ENCODE measurements at places on chromosomes 2 and 18.

DNA sequence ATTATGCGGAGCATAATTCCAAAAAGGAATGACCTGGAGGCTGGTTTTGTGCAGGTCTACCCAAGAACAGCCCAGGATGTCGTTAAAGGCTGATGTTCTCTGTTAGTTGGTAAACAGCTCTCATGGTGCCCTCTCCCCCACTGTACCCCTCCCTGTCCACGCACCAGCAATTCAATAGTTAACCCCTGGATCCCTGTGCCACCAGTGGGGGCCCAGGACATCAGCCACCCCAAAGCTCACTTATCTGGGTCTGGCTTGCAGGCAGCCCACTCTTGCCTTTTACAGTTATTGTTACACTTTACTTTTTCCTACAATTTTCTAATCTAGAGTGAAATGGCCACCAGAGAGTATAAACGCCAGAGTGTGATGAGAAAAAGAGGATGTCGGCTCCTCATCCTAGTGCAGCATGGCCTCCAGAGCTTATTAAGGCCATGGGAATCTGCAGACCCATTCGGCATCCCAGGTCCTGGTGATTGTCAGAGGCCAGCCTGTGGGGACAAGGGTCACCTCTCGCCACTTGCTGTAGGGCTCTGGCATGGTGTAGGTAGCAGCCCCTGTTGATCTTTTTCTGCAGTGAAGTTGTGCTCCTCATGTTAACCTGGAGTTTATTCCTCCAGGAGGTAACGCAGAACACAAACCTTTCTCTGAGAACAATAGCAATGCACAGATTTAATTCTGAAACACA lies 30.3 kb downstream of the TWIST2 start:
- DNase-seq: no peak

- DNase-seq: no peak
Measured at GRCh38 chr2:239555571-239555905, 154.7 kb upstream of the HDAC4 start.

GRCh38 chr2:9613291-9613690 lies 17.5 kb downstream of the YWHAQ start:
- DNase-seq: no peak

DNA sequence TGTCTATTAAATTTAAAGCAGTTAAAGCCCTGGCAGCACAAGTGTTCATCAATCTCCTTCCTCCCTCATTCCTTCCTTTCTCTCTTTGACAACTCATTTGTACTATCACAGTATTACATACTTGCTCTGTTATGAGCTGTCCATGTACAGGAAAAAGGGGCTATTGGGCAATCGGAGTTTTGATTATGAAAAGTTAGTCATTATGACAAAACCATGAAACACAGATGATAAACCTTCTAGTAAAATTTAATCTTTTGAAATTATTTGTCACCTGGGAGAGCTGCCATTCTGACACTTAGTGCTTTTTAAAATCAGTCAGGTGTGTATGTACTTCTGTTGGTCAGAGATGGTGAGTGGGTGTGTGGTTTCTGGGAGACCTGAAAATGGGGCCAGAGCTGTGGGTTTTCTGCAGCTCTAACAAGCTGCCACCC lies 39.4 kb downstream of the MAP4K4 start:
- DNase-seq: no peak

DNA sequence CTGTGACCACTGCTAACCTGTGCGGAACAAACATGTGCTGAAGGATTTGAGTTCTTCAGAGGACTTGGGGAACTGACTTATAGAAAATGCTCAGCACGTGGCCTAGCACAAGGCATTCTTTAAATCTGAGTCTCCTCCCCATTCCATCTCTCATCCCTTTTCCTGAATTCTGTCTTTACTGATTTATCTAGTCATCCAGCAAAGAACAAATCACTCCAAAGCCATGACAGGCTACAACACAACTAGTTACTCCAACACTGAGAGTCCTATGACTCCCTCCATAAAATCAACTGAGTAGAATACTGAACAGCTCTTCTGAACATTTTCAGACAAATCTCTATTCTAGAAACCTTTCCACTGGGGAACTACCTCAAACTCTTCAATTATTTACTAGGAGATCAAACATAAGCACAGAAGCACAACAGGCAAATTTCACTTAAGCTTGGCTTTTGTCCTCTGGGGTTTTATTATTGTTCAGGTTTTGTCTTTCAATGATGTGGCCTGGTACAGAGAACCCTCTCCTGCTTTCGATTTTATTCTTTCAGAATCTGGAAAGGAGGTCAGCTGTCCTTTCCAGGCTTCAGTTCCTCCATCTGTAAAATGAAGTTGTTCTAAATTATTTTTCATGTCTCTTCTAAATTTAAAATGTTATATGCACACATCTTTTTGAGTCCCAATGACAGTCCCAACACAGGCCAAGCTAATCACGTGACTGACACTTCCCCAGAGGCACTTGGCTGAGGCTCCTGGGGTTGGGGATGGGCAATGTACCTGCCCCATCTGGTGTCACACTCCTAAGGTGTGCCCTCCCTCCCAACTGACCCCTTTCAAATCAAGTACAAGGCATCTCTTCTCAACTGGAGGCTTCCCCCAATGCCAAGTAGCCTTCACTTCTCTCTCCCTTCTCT lies 31.8 kb downstream of the RNU4ATAC start:
- DNase-seq: no peak

GRCh38 chr18:79730804-79731203 lies 51.2 kb downstream of the CTDP1 start:
- no peak for DNase-seq

DNA sequence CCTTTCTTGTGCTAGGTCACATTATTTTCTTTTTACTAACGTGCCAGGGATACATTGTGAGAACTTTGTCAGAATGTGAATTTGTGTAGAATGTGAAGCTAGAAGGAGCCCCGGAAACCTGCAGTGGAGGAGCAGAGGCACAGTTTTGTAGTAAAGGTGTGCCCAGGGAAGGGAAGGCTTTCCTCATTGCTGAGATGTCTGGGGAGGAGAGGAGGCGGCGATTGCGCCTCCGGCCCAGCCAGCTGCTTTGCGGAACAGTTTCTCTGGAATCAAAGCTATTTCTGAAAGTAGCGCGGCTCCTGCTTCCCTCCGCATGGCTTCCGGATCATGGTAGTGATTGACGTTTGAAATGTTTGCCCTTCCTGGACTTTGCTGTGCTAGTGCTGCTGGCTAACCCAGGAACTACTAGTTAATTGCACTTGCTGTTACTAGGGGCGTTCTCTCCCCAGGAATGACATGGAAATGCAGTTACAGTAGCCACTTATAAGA lies 83.1 kb upstream of the RBM44 start:
- no peak for DNase-seq

DNA sequence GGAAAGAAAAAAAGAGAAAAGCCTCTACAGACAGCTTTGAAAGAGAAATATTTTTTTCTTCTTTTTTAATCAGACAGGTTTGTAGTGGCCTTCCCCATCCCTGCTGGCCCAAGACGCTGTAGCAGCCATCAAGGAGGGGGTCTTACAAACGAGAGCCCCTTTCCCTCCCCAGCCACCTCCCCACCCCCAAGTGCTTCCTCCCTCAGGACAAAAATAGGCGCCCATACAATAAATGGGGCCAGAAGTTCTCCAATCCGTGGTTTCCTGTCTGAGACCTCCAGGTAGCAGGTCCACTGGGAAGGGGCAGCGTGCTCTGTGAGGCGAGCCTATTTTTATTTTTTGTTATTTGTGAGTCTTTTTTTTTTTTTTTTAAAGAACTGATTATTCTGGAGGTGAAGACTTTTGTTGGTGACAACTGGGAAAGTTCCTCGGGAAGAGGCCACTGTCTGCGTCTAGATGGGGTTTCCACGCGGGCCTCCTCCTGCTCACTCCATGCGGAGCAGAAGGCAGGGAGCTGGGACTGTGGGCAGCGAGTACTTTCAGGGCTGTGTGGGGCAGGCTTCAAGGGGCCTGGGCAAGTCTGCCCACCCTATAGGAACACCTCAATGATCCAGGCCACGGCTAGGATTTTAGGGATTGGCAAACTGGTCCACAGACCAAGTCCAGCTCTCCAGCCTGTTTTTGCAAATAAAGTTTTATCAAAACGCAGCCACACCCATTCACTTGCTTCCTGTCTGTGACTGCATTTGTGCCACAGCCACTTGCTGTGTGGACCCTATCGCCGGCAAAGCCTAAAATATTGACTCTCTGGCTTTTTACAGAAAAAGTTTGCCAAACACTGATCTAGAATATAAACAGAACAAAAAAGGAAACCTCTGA lies 139.6 kb downstream of the CTIF start:
- no peak for DNase-seq

DNA sequence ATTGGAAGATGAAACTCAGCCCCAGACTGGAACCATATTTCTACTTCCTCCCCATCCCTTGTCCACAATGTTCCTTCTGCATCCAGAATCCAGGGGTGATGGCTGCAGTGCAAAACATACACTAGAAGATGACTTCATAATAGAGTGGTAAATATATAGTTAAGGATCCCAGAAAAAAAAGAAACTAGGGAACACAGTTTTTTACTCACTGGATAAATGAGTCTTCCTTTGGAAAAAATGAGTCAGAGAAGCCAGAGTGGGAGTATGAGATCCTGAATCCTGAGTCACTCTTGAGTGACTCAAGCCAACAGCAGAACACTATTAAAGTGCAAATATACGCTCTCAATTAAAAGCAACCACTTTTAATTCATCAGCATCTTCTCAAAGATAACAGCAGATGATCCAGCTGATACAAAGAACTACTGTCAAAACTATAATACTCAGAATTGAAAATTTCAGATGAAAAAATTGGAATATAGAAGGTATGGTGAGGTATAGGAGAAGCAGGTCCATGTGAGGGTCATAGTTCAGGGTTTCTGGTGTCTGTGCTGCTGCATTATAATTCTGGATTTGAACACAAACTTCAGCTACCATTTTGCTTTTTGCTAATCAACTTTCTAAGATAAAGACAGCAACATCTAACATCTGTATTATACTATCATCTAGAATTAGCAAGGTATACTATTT lies 987.2 kb upstream of the CDH2 start:
- no peak for DNase-seq

DNA sequence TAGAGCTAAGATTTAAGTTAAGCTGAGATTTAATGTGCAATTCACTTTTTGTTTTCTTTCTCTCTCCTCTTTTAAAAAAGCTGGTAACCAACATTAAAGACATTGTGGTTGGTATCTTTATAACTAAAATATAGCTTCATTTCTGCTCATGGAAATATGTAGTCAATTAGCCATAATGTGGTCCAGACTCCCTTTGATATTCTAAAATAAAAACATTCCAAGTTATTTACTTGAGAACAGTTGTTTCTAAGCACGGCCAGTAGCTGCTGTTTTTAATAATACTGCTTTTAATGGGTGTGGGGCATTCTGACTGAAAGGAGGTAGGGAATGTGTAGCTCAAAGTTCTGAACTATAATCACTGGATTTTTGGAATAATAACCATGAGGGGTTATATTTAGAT lies 183.3 kb upstream of the FBXO11 start:
- no peak for DNase-seq

DNA sequence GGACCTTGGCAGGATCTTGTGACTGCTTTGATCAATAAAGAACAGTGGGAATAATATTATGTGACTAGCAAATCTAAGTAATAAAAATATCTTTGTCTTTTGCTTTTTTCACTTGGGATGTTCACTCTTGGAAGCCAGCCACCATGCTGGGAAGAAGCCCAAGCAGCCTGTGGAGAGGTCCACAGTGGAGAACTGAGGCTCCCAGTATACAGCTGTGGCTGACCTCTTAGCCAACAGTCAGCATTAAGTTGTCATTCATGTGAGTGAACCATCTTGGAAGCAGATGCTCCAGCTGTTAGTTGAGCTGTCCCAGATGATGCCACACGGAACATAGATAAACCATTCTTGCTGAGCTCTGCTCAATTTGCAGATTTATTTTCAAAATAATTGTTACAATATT lies 160.0 kb downstream of the OSR1 start:
- no peak for DNase-seq

DNA sequence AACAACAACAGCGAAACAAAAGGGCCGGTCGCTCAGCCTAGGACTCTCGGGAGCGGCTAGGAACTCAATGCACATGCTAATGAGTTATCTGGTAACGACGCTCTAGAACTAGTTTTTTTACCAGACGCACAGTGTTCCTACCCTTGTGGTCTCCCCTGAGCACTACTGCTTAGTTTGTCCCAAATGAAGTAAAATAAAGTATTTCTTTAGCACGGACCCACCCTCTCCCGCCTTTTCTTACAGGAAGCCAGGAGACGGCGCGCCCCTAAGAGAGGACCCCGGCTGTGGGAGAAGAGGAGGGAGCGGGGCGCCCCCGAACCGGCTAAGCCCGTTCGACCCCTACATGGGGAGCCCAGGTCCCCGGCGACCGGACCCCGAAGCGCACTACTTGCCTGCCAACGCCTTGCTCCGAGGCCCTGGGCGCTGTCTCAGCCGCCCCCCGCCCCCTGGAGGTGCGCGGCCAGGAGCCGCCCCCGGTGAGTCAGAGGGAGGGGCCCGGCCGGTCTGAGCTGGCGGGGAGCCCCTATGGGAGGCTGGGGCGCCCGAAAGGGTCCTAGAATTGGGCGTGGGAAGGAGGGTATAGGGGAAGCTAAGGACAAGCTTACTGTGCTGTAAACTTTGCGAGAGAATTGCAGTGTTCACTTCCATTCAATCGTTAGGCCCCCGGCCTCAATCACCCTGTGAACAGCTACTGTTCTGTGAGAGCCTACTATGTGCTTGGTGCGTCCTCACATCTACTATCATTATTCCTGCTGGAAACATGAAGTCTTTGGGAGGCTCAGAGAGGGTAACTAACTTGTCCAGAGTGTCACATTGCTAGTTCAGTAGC lies 3.6 kb upstream of the CAPG start:
- no peak for DNase-seq

DNA sequence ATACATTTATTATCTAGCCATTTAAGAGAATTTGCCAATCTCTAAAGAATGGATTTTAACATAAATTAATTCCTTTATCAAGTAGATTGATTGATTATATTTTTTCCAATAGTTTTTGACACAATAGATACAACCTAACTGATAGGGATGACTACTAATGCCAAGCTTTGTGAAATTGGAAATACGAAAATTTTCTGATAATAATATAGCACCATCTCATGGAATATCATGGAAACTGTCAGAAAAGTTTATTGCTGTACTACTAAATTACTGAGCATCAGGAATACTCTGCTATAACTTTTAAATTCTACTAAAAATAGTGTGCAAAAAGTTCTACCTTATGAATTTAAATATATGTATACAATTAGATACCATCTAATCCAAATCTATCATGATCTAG lies 101.8 kb upstream of the MAP2 start:
- no peak for DNase-seq

DNA sequence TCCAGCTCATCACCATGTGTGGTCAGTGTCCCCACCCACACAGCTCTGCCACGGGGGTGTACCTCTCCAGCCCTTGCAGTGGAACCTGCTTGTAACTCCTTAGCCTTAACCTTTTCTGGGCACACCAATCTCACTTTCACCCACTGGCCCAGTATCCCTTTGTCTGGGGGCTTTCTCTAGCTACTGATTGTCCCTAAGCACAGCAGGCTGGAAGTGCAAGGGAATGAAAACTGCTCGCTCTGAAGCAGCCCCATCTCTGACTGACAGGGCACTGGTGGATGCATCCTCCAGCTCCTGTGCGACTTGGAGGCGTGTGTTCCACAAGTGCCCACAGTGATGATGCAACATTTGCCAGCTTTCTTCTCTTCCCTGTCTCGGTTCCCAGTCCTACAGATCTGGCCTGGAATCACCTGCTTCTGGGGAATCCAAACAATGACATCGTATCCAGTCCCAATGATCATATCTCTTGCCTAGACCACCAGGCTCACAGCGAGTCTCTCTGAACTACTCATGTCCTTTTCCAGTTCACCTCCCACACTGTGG lies 33.6 kb downstream of the SCTR start:
- no peak for DNase-seq

- no peak for DNase-seq
Measured at GRCh38 chr18:24296276-24296675, 101.3 kb downstream of the OSBPL1A start.

Measured in GM12891 (cell line).